Activated CD8-positive, alpha-beta memory T cell treated with anti-CD3 and anti-CD28 coated beads for 24 hours (primary cell): ENCODE measurements at places on chromosomes 2 and 18.

DNA sequence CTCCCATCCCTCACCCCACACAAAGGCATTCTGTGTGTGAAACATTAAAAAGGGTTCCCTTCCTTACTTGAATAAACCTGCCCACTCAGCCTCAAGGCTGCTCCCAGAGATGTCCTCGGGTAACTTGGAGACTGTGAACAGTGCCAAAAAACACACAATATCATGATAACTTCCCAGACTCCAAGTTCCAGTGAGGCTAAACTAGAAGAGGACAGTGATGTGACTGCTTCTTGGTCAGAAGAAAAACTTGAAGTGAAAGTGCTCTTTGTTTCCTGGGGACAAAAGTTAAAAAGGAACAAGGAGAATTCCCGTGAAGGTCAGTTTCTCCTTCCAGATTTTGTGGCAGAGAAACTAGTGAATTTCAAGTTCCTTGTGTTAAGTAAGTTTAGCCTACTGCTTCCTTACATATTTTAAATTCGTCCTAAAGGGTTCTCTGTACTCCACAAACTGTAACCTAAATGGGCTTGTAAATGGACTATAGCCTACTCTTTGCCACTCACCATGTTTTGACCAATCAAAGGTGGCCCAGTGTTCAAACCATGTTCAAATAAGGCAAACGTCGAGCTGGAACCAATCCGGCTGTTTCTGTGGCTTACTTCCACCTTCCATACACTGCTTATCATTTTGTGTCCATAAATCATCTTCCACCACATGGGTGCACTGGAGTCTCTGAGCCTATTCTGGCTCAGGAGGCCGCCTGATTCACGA is 20.4 kb downstream of the TPRKB start:
- DNase-seq = no peak

DNA sequence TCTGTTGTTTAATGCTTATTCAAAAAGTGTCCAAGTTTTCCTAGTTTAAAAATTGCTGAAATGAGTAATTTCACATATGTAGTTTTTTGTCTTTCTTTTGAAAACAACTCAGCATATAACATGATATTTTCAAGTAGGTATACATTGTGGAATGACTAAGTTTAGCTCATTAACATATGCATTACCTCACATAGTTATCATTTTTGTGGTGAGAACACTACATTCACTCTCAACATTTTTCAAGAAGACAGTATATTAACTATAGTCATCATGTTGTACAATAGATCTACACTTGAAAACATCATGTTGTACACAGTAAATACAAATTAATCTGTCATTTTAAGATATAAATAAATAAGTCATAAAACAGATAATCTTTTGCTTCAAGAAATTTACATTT is 340.0 kb downstream of the CCDC85A start:
- no peak for DNase-seq

- DNase-seq = no peak
Observed at GRCh38 chr2:62570861-62571698, 65.1 kb upstream of the TMEM17 start.

DNA sequence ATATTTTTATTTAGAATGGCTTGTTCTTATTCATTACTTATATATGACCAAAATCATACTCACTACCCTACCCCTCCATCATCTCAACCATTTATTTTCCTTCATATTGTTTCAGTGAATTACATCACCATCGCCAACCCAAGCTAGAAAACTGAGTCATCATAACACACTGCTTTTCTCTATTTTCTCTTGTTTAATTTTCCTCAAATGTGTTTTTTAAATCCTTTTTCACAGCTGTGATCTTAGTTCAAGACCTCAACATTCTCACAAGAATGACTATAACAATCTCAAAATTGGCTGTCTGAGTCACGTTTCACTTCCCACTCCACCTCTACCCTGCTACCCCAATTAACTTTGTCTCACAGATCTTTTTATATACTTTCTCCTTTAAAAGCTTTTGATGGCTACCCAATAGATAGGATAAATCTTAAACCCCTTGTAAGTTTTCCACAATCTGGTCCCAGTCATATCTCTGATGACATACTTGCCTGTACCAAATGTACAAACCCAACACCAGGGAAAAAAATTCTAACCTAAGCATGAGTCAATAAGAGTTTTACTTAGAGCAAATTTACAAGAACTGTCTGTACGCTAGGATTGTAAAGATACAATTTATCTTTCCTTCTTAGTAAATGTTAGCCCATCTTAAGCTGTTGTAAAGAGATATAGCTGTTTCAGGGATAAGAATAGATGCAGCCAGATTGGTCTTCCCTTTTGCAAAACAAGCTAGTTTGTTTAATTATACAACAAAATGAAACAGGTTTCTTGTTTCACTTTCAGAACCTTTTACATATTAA is 635.1 kb upstream of the SLC39A10 start:
- DNase-seq = no peak

- no peak for DNase-seq
Observed at GRCh38 chr2:64661741-64662169, 8.0 kb upstream of the SERTAD2 start.

DNA sequence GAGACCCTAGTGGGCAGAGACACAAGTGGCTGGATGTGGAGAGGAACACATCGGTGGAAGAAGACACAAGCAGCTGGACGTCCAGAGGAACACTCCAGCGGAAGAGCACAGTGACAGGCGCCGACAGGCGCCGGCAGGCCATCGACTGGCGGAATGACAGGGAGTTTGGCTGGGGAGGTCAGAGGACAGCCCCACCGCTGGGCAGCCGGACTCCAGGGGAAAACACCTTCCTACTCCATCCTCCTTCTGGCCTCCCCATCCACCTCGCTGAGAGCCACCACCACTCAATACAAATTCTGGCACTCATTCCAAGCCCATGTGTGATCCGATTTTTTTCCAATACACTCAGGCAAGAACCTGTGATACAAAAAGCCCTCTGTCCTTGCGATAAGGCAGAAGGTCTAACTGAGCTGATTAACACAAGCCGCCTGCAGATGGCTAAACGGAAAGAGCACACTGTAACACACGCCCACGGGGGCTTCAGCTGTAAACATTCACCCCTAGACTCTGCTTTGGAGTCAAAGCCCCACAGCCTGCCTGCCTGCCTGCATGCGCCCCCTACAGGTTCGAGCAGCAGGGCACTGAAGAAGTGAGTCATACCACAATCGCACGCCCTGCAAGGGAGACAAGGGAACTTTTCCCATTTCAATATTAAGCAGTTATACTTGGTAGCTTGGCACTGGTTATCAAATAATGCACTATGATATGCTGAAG is 50.2 kb upstream of the LRP1B start:
- DNase-seq = no peak

GRCh38 chr2:44560352-44560751 is 198.6 kb downstream of the CAMKMT start:
- DNase-seq = no peak

- DNase-seq = no peak
Observed at GRCh38 chr2:181431674-181432073, 25.5 kb upstream of the ITGA4 start.

GRCh38 chr2:56749152-56749752 is 565.5 kb downstream of the CCDC85A start:
- no peak for DNase-seq

DNA sequence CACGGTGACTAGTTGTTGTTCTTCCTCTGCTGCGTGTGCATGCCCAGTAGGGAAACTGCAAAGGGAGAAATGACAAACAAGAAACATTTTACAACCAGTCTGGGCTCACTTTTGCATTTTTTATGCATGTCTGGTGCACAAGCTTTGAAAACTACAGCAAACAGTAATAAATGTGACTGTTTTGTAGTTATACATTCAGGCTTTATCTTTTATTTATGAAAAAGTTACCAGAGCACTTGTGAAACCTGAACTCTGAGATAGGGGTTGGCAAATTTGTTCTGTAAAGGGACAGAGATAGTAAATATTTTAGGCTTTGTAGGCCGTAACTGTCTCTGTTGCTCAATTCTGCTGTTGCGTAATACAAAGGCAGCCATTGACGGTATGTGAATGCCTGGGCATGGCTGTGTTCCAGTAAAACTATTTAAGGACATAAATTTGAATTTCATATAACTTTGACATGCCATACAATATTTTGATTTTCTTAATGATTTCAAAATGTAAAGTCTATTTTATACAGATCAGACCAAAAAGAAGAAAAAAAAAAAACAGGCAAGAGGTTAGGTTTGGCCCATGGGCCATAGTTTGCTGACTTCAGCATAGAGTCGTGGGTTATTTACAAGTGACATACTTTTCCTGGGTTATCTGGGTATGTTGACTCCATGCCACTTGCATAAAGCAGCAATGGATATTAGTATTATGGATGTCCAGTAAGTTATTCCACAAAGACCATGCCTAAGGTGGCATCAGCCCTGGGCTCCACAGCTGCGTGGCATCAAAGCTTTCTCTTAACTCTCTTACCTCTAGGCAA is 53.6 kb upstream of the EML6 start:
- peak; percentile 15 for DNase-seq

GRCh38 chr18:44840058-44840790 is 159.5 kb downstream of the SETBP1 start:
- no peak for DNase-seq

DNA sequence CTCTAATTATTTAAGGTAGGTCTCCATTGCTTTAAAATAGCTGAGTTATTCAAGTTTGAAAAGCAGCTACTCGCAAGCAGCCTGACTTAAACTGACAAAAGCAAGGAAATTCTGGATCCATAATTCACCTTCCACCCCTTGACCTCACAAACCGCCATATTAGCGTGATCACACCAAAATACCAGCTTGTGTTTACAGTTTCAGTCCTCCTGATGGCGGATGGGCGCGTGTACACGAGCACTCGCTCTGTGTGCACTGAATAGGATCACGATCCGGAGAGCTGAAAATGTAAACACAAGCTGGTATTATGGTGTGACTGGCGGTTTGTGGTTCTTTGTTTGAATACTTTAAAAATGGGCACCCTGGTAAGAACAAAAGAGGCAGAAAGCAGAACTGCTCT is 42.4 kb upstream of the PSMD14 start:
- DNase-seq = no peak
